ENCODE measurements at places on chromosomes 7 and 10.

DNA sequence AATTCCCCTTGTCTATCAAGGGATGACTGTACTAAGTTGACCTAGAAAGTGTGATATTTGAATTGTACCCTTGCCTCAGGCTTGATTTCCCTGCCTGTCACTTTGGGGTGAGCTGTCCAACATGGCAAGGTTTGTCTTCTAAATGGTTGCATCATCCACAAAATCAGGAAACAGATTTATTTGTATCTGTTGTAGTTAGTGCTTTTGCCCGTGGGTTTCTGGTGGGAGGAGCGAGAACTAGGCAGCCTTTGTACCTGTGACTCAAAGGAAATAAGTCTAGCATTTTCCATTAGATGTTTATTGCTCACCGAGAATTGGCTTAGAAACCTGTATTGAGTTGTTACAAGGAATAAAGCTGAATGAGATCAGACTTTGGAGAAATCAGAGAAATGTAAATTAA, 650.8 kb downstream of the LRMDA start:
- no peak for DNase-seq

GRCh38 chr7:13097499-13097898, 410.1 kb downstream of the ARL4A start:
- DNase-seq = no peak

- no peak for DNase-seq
These were observed 252.3 kb downstream of the CSTF2T start for GRCh38 chr10:51447119-51447518.

GRCh38 chr10:128823201-128823600, 643.8 kb upstream of the MGMT start:
- DNase-seq = peak; percentile 27

GRCh38 chr7:15874774-15875173, 188.3 kb upstream of the MEOX2 start:
- DNase-seq = no peak

DNA sequence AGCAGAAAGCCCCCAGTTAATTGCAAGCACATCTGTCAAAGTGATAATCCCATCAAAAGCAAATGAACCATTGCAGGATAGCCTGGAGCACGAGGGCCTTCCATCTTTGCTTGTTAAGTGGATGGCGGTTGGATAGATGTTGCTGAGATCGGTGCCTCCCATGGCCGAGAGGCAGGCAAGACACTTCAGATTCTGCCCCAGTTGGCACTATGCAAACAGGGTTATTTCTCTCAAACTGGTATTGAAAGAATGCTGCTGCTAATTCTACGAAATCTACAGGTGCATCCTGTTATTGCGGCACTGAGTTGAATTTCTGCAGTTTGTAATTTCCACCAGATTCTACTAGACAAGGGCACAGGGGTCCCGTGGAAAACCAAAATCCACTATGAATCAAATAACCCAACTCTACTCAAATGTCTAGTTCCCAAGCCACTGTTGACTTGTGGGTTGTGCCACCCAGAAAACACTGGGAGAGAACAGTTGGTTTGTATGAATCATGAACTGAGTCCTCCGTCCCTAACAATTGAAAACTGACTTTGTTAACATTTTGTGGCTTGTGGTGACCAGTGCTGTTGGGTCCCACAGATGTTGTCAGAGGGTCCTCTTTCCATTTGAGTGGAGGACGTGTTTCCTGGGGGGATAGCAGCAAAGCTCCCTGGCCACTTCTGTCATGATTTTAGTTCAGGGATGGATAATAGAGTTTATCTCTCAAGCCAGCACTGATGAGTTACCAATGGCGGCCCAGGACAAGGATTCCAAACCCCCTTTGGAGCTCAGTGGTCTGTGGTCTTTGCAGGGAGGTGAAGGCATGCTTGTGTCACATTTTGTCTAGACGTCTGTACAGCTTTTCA, 7.1 kb upstream of the IL2RA start:
- DNase-seq = no peak

- DNase-seq = no peak
These were observed 177.8 kb downstream of the CSTF2T start for GRCh38 chr10:51521605-51522004.

GRCh38 chr10:31578951-31579350, 259.9 kb downstream of the ZEB1 start:
- no peak for DNase-seq

DNA sequence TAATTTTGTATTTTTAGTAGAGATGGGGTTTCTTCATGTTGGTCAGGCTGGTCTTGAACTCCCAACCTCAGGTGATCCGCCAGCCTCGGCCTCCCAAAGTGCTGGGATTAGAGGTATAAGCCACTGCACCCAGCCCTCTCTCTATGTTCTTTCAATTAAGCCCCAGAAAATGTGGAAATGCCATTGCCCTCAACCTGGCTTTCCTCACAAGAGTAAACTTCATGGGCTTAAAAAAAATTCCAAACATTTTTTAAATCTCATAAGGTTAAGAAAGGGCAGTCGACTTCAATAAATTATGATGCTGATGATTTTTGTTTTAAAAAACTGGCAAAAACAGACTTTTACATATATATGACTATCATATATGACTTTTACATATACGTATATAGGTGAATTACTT, 107.6 kb downstream of the TES start:
- no peak for DNase-seq

DNA sequence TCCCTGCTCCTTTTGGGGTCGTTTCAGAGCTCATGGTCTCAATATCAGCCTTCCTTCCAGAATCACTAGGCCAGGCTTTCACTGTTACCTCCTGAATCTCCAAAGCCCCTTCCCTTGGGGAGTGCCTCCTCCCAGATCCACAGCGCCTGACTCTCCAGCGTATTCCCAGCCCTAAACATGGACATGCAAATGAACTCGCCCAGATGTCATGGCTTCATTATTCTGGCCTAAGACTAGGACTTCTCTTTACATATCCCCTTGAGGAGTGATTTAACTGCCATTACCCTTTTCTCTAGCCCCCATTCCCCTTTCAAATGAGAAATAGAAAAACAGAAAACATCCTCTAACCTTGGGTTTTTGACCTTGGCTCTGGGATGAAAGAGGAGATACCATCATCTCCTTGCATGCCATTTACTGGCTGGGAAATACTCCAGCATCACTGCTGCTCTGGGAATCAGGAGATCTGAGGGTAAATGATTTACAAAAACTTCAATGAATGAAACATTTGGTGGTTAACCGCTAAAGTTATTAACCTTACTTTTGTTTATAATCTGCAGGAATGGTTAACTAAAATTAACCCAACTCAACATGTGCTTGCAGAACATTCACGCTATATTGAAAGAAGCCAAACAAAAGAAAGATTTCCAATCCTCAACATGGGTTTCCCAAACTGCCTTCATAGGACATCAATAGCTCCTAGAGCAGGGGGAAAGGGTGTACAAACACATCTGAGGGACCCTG, 37.0 kb downstream of the FAM171A1 start:
- DNase-seq = no peak

DNA sequence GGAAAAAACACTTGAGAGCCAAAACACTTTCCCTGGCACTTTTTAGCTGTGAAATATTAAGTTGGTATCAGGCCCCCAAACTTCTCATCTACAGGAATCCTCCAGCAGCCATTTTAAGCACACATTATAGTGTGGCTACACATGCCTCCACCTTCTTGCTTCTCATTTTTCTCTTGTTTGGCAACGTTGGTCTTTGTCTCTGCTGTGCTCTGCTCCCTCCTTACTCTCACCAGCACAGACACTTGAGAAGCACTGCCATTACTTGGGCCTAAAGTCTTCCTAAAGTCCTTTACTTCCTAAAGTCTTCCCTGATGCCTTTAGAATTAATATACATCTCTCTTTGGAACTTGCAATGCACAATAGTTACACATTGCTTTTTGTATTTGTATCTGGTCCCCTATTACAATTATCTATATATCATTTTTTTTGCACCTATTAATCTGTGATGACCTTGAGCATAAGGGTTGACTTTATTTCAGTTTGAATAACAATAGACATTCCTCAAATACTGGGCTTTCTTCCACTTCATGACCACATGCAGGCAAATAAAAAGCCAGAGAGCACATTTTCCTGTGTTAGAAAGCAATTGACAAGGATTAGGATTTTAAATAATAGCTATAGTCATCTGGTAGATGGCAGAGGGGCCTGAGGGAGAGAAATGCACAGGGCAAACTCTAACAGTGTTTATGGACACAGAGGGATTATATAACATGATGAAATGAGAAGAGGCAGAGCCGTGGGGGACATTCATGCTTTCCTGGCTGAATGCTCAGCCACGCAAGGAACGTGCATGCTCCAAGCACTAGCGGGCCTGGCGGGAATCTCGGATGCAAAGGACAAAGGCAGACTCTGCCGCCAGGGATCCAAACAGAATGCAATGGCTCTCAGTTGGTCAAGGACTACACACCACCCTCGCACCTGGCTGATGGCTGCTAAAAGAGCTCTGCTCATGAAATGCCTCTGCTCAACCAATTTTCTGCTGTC, 99.3 kb downstream of the CDC14C start:
- DNase-seq = peak; percentile 10
